ENCODE measurements at places on chromosomes 12 and 14.

DNA sequence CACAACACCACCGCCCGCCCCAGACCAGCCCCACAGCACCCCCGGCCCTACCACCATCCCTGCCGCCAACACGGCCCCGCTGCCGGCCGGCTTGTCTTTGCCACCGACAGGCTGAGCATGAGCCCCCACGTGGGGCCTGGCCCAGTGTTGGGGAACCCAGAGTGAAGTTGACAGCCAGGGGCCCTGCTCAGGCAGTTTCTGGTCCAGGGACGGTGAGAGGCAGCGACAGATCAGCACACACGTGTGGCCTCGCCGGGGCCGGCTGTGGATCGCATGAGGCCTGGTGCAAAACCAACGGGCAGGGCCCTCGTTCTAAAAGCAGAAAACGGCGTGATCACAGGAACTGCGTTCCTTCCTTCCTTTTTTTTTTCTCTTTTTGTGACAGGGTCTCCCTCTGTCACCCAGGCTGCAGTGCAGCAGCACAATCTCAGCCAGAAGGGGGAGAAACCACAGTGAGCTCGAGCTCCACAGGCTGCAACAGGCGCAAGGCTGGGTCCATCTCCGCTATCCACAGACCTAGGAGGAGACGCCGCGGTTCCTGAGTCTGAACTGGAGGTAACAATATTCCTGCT is 50.5 kb upstream of the FBRSL1 start:
- H3K36me3 ChIP-seq = no peaks in the 10 kb centered on the region
- no peaks in the 10 kb centered on the region for H3K4me1 ChIP-seq

DNA sequence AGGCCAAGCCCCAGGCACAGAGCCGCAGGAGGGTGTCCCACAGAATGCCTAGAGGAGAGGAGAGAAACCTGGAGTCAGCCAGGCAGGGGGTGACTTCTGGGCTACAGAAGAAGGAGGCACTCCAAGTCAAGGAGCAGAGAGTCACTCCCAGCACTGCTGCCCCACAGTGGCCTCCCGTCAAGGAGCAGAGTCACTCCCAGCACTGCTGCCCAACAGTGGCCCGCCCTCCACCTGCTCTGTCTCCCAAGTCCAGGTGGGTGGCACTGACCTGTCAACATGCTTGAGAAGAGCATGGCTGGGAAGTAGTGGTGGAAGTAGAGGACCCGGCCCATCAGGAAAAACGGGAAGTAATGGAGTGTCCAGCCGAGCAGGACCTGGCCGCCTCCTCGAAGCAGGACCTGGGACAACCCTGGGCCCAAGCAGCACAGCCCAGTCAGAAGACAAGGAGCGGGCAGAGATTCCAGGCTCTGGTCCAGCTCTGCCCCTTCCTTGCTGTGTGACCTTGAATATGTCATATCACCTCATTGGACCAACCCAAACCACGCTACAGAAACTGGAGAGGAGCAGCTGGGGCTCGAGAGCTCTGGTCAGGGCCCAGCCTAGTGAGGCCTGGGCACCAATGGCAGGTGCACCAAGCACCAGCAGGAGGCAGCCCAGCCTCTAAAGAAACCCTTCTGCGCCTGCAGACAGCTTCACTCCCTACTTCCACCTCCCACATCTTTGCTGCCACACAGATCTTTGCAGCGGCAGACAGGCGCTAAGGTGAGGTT is 7.6 kb upstream of the NGB start:
- H3K4me3 ChIP-seq = no peak overlapping the region
- H3K36me3 ChIP-seq = peaks cover 50% of the 10 kb centered on the region
- no peaks in the 10 kb centered on the region for H3K4me1 ChIP-seq
- H3K27ac ChIP-seq = no peak overlapping the region
- H3K27me3 ChIP-seq = no peaks in the 10 kb centered on the region

DNA sequence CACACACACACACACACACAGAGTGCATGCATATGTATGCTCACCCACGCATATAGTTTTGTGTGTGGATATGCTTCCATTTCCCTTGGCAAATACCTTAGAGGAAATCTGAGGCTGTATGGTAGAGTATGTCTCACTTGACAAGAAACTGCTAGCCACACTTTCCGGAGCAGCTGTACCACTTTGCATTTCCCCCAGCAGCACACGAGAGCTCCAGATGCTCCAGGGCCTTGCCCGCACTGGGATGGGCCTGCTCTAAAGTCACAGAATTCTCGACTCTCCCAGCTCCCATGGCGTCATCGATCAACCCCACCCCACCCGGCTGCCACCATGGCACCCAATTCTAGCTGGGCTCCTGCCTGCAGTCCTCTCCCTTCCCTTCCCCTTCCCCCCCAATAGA is 21.9 kb downstream of the CLMN start:
- no peak overlapping the region for H3K27ac ChIP-seq
- H3K4me1 ChIP-seq = no peaks in the 10 kb centered on the region
- no peak overlapping the region for H3K4me3 ChIP-seq
- DNase-seq = no peak
- no peaks in the 10 kb centered on the region for H3K36me3 ChIP-seq
- no peaks in the 10 kb centered on the region for H3K27me3 ChIP-seq

GRCh38 chr12:105804591-105805265 is 334.0 kb downstream of the NUAK1 start:
- no peaks in the 10 kb centered on the region for H3K36me3 ChIP-seq
- H3K4me1 ChIP-seq = no peaks in the 10 kb centered on the region
- DNase-seq = no peak
- H3K27me3 ChIP-seq = no peaks in the 10 kb centered on the region
- no peak overlapping the region for H3K4me3 ChIP-seq

DNA sequence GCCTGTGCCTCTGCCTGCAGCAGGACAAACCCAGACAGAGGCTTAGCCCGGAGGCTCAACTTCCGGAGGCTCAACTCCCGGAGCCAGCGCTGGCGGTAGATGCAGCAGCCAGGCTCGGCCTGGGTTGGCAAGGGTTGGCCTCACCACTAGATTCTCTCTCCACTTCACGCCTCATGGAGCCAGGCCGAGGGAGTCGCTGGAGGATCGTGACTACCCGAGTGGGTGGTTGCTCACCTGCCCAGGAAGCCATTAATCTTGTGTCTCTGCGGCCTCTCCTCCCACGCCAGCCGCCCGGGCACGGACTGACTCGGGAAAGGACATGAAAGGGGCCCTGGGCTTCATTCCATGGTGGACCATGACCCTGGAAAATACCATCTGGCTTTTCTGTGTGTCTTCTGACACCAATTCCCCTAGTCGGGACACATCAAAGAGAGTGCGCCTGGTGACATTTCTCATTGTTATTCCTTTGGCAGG is 20.8 kb downstream of the ESRRB start:
- no peaks in the 10 kb centered on the region for H3K27me3 ChIP-seq
- DNase-seq = no peak
- H3K27ac ChIP-seq = no peak overlapping the region
- H3K36me3 ChIP-seq = no peaks in the 10 kb centered on the region
- no peaks in the 10 kb centered on the region for H3K4me1 ChIP-seq

DNA sequence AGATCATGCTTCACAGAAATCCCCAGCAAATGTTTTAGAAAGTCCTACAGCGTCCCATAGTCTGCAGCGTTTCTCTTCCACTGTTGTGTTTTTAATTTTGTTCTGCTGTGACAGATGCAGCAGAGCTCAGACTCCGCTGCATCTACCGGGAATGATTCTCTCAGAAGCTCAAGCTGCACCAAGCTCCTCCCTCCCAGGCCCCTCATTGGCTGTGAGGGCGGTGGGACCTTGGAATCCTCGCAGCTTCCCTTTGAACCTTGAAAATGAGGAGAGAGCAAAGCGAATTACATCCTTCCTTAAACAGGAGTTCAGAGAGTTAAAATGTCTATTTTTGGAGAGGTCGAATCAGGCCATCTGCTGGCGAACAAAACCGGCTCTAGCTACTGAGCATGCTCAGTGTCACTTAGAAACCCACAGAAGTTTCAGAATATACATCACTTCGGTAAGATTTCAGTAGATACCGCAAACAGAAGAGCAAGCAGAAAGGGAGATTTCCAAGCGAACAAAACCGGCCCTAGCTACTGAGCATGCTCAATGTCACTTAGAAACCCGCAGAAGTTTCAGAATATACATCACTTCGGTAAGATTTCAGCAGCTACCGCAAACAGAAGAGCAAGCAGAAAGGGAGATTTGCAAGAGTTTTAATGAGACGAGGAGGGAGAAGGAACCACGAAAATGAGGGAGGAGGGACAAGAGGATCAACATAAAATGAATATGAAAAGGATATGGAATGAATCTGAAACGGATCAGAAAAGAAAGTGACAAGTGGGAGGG is at the start of gene ABCD2:
Gene ABCD2, minus strand, starts transcription at position 144 of the 774 bp plus-strand sequence. CDS start 188 bp downstream, outside the sequence.
- peak within 1 kb of the TSS; percentile 51 for H3K4me3 ChIP-seq
- H3K36me3 ChIP-seq = no peaks in the 10 kb centered on the region
- no peaks in the 10 kb centered on the region for H3K4me1 ChIP-seq
- H3K27me3 ChIP-seq = no peaks in the 10 kb centered on the region

DNA sequence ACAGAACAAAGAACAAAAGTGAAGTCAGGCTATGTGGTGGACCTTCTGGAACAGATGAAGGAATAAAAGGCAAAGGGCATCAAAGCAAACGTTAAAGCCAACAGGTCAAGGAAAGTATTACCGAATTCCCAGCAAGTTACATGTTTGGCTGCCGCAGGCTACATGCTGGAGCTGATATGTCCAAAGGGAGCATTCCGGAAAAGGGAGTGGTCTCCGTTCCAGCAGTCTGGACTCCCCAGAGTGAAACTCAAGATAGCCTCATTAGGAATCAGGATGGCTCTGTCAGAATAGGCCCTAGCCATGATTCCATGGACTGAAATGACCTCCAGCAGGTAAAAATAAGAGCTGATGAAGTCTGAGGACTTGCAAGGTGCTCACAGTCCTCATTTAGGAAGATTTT is 379.8 kb upstream of the PRICKLE1 start:
- no peaks in the 10 kb centered on the region for H3K27me3 ChIP-seq
- H3K27ac ChIP-seq = no peak overlapping the region
- H3K4me3 ChIP-seq = no peak overlapping the region
- peaks cover 9% of the 10 kb centered on the region for H3K4me1 ChIP-seq
- H3K36me3 ChIP-seq = no peaks in the 10 kb centered on the region

- DNase-seq = no peak
- no peaks in the 10 kb centered on the region for H3K27me3 ChIP-seq
- H3K27ac ChIP-seq = peak overlapping the region; percentile 54
- no peaks in the 10 kb centered on the region for H3K4me1 ChIP-seq
- no peak overlapping the region for H3K4me3 ChIP-seq
These were observed 15.7 kb downstream of the KCNA5 start for GRCh38 chr12:5059358-5059757.

DNA sequence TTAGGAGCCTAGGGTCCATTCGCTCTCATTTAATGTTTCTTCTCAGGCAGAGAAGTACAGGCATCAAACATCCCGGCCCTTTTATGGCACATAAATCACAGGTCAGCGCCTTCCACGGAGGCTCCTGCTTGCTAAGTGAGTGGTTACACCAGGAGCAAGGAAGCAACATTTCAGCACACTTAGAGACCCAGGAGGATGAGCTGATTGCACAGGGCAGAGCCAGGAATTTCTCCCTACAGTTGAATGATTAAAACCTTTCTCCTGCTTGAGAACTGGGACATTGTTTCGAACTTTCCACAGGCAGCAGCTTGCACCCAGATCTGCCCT is 233.4 kb downstream of the SPTSSA start:
- H3K27me3 ChIP-seq = no peaks in the 10 kb centered on the region
- no peak overlapping the region for H3K4me3 ChIP-seq
- no peak for DNase-seq
- peak overlapping the region; percentile 56 for H3K27ac ChIP-seq

GRCh38 chr12:80212938-80213645 is 113.8 kb downstream of the OTOGL start:
- H3K4me1 ChIP-seq = no peaks in the 10 kb centered on the region
- no peaks in the 10 kb centered on the region for H3K27me3 ChIP-seq
- H3K36me3 ChIP-seq = no peaks in the 10 kb centered on the region
- no peak overlapping the region for H3K27ac ChIP-seq
- H3K4me3 ChIP-seq = no peak overlapping the region

- H3K27me3 ChIP-seq = no peaks in the 10 kb centered on the region
- no peaks in the 10 kb centered on the region for H3K36me3 ChIP-seq
These were observed 262.1 kb downstream of the FBXL14 start for GRCh38 chr12:1332327-1332726.

DNA sequence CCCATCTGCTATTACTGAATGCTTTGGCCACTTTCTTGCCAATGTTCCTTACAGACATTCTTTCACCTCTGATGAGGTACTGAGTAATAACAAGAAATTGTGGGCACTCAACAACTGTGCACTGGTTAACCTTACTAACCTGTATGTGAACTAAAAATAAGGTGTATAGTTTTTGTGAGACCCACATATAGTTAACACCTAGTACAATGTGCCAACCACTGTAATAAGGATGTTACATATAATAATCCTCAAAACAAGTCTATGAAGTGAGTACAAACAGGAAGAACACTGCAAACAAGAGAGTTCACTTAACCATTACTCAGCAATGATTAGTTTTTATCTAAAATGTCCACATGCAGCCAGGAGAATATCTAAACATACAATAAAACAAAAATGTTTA is 4.5 kb downstream of the DDHD1 start:
- no peaks in the 10 kb centered on the region for H3K27me3 ChIP-seq
- H3K4me1 ChIP-seq = peaks cover 23% of the 10 kb centered on the region
- no peak overlapping the region for H3K27ac ChIP-seq
- no peak for DNase-seq
- H3K4me3 ChIP-seq = no peak overlapping the region
- H3K36me3 ChIP-seq = no peaks in the 10 kb centered on the region

GRCh38 chr12:10853776-10854175 is 4.5 kb upstream of the PRR4 start:
- DNase-seq = no peak
- H3K4me3 ChIP-seq = no peak overlapping the region
- no peaks in the 10 kb centered on the region for H3K4me1 ChIP-seq
- H3K27me3 ChIP-seq = no peaks in the 10 kb centered on the region
- H3K27ac ChIP-seq = no peak overlapping the region

DNA sequence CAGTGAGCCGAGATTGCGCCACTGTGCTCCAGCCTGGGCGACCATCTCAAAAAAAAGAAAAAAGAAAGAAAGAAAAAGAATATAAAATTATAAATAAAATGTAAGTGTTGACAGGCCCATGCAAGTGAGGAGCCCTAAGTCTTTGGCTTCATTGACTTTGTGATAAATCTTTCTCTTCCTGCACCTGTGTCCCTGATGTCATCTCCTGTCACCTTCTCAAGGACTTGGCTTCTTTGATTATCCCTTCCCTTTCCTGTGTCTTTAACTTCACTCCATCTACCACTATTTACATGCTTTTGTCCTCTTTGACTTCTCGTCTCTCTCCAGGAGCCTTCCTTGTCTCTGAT is 33.6 kb upstream of the WNK1 start:
- no peak for DNase-seq
- H3K4me3 ChIP-seq = no peak overlapping the region
- H3K4me1 ChIP-seq = peaks cover 12% of the 10 kb centered on the region
- H3K36me3 ChIP-seq = no peaks in the 10 kb centered on the region

DNA sequence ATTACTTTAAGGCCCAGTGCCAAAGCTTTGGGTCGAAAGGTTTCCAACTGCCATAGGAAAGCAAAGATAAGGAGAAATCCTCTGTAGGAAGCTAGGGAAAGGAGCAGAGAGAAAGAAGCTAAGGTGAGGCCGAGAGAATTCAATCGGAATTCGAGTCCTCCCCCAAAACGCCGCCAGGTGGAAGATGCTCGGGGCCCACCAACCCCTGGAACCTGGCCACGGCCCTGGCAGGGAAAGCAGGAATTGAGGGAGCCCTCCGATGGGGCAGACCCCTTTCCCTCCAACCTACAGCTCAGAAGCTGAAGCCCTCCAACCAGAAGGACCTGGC is 498 bp downstream of the GMFB start:
- H3K36me3 ChIP-seq = peaks cover 3% of the 10 kb centered on the region
- peak overlapping the region; percentile 79 for H3K4me3 ChIP-seq
- no peaks in the 10 kb centered on the region for H3K27me3 ChIP-seq
- no peak for DNase-seq
- H3K27ac ChIP-seq = peak overlapping the region; percentile 95
- no peaks in the 10 kb centered on the region for H3K4me1 ChIP-seq

GRCh38 chr14:38710196-38710595 is 392.8 kb downstream of the SEC23A start:
- H3K4me1 ChIP-seq = no peaks in the 10 kb centered on the region
- no peak overlapping the region for H3K27ac ChIP-seq
- no peaks in the 10 kb centered on the region for H3K27me3 ChIP-seq

Measured in right atrium auricular region (tissue), 2 donors.